Activated naive CD8-positive, alpha-beta T cell treated with anti-CD3 and anti-CD28 coated beads, Interleukin-2, amount 10 ng/mL, durations not matched to agents 7 days and 5 days (primary cell): ENCODE measurements at places on chromosomes 1 and 21. TPM values are rescaled to one million over a fixed set of nuclear protein-coding genes. Genes with fewer than 3 reads are reported as not detected.
A peak's percentile ranks its signal among the peaks of the same experiment; 100 is the strongest.

The S100A4 gene
- 394 TPM for total RNA-seq

The OVAAL gene
- not detected for total RNA-seq

GRCh38 chr1:170666541-170667254 is 2.8 kb downstream of the PRRX1 start:
- peak; percentile 29 for DNase-seq

GRCh38 chr1:26161415-26162219 is 2.7 kb downstream of the FAM110D start:
- peak; percentile 70 for DNase-seq

DNA sequence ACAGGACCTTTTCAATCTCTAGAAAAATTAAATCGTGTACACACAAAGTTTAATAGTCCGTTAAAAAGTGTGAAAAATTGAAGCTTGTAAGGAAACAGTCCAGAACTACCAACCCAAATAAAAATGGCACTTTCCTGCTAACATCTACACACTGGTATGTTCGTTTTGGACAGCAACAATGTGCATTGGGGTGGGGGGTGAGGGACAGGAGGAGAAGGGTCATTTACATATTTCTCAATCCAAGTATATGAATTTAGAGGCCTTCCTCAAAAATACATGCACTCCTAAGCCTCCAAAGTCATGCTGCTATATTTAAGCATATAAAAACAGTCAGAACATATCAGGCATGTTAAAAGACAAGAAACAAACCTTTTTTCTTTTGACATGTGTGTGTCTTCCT is 2.5 kb downstream of the PPP1R15B start:
- DNase-seq = no peak
